Testis (tissue), 5 donors: ENCODE measurements at places on chromosomes 13 and 19. TPM values are rescaled to one million over a fixed set of nuclear protein-coding genes. Genes with fewer than 3 reads are reported as not detected.

The ZNF304 gene
- polyA plus RNA-seq = 9.5 TPM

The PRR22 gene
- polyA plus RNA-seq = 54.9 TPM

The ZNF90 gene
- polyA plus RNA-seq = 2.2 TPM

The COQ8B gene
- 43.8 TPM for polyA plus RNA-seq

The DNAAF3 gene
- 173 TPM for polyA plus RNA-seq

The MVB12A gene
- 28.6 TPM for polyA plus RNA-seq

The ACTL9 gene
- 122 TPM for polyA plus RNA-seq

The ATXN8OS gene
- polyA plus RNA-seq = not detected

The KLF1 gene
- polyA plus RNA-seq = not detected

The DZIP1 gene
- polyA plus RNA-seq = 143 TPM

The UHRF1 gene
- 9.3 TPM for polyA plus RNA-seq

The SIGLEC10 gene
- polyA plus RNA-seq = 2.3 TPM

The ZNF471 gene
- polyA plus RNA-seq = 7.0 TPM

The CEACAM8 gene
- polyA plus RNA-seq = not detected

The SMAD9 gene
- polyA plus RNA-seq = 4.2 TPM

The GADD45GIP1 gene
- 21.6 TPM for polyA plus RNA-seq

The TMEM143 gene
- 5.0 TPM for polyA plus RNA-seq

The NOSIP gene
- polyA plus RNA-seq = 241 TPM

The ZNF541 gene
- 42.0 TPM for polyA plus RNA-seq

The ZNF844 gene
- 10.3 TPM for polyA plus RNA-seq

The ANGPTL8 gene
- not detected for polyA plus RNA-seq

The LRRC4B gene
- polyA plus RNA-seq = 2.8 TPM
